GM04504 (cell line): ENCODE measurements at places on chromosomes 2 and 18.

- DNase-seq: no peak
Measured at GRCh38 chr2:216858312-216858711, 1.6 kb downstream of the TNP1 start.

GRCh38 chr2:117523267-117523666, 291.2 kb upstream of the DDX18 start:
- DNase-seq: no peak

DNA sequence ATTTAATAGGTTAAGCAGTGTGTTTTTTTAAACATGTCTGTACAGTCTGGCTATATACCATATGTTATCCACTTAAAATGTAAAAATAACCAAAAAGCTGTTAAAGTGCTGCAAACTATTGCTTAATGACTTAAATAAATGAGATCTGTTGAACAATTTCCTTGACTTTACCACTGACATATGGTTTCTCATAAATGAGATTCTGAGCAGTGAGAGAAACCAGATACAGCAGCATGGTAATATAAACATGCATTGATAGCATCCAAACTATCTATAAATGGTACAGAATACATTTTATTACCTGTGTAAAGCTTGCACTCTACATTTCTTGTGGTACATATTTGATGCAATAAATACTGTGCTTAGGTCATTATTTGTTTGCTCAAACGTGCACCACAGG, 36.3 kb upstream of the TTC21B start:
- DNase-seq: no peak

- no peak for DNase-seq
Measured at GRCh38 chr2:216802516-216803215, 57.2 kb downstream of the TNP1 start.

- no peak for DNase-seq
Measured at GRCh38 chr2:148305476-148305875, 284.6 kb downstream of the MBD5 start.

- no peak for DNase-seq
Measured at GRCh38 chr2:2547911-2548310, 216.8 kb upstream of the MYT1L start.

DNA sequence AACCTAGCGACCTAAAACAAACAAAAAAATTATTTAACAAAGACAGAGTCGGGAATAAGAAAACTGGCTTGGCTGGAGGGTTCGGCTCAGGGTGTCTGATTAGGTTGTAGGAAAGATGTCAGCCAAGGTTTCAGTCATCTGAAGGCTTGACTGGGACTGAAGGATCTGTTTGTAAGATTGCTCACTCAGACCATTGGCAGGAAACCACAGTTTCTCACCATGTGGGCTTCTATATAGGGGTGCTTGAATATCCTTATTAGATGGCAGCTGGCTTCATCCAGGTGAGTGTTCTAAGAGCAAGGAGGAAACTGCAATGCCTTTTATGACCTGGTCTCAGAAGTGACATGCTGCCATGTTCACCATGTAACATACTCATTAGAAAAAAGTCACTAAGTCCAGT, 999 bp upstream of the IL36B start:
- DNase-seq: no peak

- DNase-seq: no peak
Measured at GRCh38 chr2:212265777-212266176, 272.8 kb downstream of the ERBB4 start.

DNA sequence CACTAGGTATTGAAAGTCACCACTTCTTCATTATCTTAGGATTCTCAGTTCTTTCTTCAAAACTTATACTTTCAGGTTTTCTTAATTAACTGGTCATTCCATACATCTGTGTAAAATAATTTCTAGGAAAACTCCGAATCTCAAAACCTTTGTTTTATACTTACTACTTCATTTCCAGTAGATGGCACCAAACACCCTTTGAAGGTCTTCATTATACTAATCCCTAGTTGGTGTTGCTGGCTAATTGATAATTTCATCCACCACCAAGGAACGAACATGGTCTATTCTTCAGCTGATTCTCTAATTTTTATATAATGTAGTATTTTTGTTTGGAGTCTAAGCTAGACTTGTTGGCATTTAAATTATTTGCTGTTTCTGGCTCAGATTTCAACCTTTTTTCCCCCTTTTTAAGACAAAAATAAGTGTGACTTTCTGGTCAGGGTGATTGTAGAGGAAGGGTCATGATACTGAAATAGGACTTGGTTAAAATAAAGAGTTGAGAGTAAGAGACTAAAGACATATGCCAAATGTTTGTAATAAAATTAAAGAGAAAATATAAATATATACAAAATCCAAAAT, 2.8 kb upstream of the MXD1 start:
- DNase-seq: peak; percentile 36

- DNase-seq: no peak
Measured at GRCh38 chr18:45548614-45549013, 66.7 kb upstream of the SLC14A2 start.

DNA sequence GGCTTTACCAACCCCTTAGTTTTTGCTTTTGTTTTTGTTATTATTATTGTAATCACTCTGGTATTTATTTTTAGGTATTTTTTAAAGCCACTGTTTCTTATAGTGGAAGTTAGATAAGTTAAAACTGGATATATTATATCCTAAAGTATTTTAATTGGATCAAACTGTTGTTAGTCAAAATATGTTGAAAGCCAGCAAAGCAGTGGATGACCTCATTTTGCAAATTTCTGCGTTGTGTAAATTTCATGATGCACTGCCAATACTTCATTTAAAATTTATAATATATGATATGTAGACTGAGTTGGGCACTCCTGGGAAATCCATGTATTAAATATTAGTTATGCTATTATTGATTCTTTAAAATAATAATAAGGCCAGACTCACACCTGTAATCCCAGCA, 661.7 kb upstream of the NRXN1 start:
- DNase-seq: no peak

GRCh38 chr2:98799375-98800329, 68.7 kb upstream of the MGAT4A start:
- no peak for DNase-seq

GRCh38 chr2:17328161-17328560, 190.1 kb downstream of the RAD51AP2 start:
- DNase-seq: no peak

DNA sequence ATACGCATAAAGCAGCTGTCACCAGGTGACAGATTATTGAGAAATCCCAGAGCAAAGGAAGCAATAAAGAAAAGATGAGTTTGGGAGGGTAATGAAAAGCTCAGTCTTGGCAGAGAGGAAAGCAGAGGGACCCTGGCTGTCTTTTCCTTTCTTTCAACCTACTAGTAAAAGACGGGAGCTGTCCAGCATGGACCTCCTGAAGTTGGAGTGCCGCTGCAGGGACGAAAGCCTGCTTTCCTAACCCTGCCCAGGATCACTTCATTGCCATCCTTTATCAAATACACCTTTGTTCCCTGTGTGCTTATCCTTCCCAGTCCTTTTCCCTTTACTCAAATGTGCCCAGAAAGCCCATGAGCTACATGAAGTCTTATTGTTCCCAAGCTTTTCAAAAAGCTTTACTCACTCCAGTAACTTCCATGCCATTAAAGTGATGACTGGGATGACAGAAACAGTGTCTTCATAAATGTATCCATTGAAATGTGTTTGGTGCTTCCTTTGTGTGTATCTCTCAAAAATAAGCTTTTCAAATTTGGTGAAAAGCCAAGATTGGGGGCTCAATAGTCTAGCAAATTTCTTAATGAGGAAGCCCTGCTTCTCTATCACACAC, 3.7 kb upstream of the SPR start:
- no peak for DNase-seq

GRCh38 chr2:237159006-237159911, 73.6 kb downstream of the COPS8 start:
- no peak for DNase-seq

- DNase-seq: no peak
Measured at GRCh38 chr18:42525905-42526304, 570.9 kb downstream of the PIK3C3 start.

DNA sequence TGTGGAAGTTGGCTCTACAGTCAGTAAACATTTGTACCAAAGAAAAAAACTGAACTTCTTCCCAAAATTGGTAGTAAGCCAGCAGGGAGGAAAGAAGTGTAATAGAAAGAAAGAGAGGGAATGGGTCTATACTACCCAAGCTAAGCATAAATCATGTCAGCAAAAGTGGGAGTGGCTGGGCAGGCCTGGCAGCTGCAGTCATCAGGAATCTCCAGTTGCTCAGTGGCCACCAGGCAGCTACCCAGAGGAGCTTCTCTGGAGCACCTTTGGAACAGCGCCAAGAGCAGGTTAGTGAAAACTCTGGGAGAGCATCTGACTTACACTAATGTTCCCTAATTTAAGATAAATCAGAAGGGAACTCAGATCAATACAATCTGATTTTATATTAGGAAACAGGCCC, 14.3 kb downstream of the FRZB start:
- DNase-seq: no peak

GRCh38 chr18:35136885-35137284, 95.7 kb downstream of the MAPRE2 start:
- DNase-seq: no peak

DNA sequence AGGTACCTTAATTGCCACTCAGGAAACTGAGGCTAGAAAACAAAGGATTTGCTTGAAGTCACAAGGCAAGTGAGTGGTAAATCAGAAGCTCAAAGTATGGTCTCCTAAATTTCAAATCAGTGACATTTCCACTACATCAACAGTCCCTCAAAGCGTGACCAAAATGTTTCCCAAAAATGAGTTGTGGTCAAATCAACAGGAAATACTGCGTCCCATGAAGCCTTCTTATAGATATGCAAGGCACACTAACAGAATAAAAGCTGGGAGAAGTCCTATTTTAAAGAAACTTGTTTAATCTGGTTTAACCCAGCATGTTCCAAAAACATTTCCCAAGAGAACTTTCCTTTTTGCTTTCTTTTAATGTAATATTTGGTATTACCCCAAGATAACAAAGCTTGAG, 249.4 kb downstream of the EXOC6B start:
- no peak for DNase-seq

- DNase-seq: no peak
Measured at GRCh38 chr2:99106913-99107312, 34.6 kb upstream of the C2orf15 start.

DNA sequence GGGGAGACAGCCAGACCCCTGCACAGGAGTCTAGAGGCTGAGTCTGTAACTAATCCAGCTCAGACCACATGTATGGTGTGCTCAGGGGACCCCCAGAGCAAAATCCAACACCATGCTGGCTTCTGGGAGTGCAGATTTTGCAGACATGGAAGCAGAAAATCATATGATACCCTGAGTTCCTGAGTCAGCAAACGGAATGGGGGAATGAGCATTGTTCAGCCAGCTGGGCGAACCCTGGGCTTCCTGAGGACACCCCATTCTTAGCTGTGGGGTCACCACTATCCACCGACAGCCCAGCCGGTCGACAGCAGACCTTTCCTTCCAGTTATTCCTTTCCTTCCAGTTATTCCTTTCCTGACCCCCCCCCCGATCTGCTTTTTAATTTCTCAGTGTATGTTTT, 322.9 kb downstream of the GBX2 start:
- DNase-seq: no peak

GRCh38 chr2:23383100-23383499, 1.9 kb upstream of the KLHL29 start:
- DNase-seq: no peak

DNA sequence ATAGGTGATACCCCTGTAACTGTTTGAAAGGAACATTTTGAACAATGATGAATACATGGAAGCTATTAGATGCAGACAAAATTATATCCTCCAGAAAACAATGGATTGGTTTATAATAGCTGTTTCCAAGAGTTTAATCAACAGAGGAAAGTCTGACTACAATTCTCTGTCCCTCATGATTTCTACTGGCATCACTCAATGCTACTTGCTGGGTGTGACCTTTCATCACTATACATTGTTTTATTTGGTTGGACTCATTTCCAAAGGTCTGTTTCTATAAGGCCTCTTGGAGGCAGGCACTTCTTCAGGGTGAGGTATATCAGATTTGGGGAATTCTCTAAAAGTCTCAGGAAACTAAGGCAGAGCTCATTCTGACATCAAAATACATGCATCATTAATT, 636.1 kb upstream of the SLC8A1 start:
- no peak for DNase-seq

GRCh38 chr2:53767405-53768241, at the start of gene CHAC2:
Gene CHAC2, plus strand, starts transcription at chr2:53767804. Its CDS starts 83 bp downstream, at chr2:53767887.
- DNase-seq: peak; percentile 48

GRCh38 chr18:73913505-73913904, 234.1 kb downstream of the FBXO15 start:
- DNase-seq: no peak

DNA sequence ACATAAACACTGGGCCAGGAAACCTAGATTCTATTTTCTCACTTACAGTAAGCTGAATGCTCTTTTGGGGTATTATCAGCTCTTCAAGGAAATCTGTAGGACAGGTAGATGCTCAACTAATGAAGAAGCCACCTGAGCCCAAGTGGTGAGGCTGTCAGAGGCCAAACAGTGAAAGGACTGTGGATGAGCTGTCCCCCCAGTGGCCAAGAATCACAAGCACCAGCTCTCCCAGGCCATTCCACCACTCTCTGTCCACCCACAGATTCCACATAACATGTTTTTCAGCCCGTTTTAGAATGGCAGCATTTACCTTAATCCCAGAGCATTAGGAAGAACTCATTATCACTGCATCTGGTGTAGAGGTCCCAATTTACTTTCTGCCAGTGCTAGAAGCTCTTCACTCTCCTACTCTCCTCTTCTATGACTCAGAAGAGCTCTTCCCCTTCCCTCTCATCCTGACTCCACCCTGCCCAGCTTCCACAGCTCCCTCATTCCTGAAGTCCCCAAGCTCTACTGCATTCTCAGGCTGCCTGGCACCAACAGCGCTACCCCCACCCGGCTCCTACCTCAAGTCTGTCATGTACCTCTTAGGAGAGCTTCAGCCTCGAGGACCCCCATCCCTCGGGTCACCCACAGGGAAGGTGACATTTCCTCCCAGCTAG, 43.8 kb upstream of the GORASP2 start:
- DNase-seq: no peak

- no peak for DNase-seq
Measured at GRCh38 chr2:123696021-123696420, 329.1 kb upstream of the CNTNAP5 start.

DNA sequence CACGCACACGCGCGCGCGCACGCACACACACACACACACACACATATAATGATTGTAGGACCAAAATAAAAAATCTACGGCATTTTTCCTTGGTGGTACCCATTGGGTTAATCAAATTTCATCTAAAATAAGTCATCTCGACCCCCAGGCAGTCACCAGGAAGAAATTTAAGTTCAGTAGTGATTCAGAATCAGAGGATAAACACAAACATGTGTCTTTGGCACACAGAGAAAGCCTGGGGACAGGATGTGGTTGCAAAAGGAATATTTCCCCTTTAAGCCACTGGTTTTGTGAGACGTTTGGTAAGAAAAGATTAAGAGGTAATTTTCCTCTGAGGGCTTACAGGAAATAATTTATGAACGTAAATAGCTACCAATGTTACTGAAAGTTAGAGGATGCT, 171.6 kb upstream of the PIEZO2 start:
- DNase-seq: peak; percentile 65
